CD14-positive monocyte (primary cell): ENCODE measurements at places on chromosomes 12 and 14. TPM values are rescaled to one million over a fixed set of nuclear protein-coding genes. Genes with fewer than 3 reads are reported as not detected.

DNA sequence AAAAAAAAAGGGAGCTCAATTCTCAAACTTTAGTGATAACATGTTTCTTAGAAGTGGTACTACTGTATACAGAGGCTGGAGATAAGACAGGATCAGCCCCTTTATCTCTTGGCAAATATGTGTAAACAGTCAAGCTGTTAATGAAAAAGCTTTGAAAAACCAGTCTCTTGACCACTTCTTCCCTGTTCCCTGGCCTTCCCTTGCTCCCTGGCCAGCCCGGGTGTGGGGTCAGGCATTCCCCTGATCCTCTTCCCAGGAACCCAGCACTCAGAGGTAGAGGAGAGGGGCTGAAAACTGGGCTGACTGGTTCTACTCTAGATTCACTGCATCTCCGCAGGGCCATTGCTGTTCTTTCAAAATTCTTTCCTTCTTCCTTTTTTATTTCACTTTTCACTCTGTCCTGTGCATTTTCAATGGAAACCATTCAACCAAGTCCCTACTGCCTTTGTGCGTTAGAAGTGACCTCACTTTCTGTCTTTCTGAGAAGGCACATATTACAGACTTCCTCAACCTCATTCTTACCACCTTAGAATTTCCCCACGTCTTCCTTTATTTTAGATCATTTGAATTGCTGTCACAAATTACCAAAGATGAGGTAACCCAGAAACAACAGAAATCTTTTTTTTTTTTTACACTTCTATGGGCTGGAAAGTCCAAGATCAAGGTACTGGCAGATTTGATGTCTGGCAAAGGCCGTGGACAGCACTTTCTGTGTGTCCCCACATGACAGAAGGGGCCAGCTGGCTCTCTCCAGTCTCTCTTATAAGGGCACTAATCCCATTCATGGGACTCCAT, 5.7 kb downstream of the GNG2 start:
- peak; percentile 84 for DNase-seq

DNA sequence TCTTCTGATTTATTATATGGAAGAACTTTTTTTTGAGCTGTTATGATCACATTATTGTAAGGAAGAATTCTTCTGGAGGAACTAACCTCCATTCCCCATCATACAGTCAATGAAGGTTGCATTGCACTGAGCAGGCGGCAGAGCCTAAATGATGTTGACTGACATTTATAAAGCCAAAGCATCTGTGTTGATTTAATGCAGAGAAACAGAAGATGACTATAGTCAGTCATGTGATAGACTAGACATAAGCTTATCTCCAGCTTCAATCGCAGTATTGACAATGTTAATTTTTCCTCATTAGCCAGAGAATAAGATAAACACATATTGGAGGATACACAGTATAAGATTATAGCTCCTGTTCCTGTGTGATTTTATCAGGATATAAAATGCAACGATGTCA, 82.0 kb downstream of the PRICKLE1 start:
- no peak for DNase-seq

DNA sequence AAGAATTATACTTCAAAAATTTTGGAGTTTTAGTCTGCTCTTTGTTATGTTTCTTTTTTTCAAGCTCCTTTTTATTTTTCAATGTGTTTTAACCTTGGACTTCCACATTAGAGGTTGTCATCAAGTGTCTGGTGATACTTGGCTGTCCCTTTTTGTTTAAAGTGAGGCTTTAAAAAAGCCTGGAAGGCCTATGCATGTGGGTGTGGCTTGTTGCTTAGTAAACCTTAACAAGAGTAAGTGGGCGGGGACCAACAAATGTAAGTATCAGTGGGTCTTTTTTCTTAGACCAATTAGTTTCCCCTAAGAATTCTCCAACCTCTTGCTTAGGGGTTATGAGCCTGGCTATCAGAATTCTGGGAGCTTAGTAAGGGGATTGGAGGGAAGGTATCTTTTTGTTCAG, 26.4 kb downstream of the HCFC2 start:
- DNase-seq = no peak

DNA sequence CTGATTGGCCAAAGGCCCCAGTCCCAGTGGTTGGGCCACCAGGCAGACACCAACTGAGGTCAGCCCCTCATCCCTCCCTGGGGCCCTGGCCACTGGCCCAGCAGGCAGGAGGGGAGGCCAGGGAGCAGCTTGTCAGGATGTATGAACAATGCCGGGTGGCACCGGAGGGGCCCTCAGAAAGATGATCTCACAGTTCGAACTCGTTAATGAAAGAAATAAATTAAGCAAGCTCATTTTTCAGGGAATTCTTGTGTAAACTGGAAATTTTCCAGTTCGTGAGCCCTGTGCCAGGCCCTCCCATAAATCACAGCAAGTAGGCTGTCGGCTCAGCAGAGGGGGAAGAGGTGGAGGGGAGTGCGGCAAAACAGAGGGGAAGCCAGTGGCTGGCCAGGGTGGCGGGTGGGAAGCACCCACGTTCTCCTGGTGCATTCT, 177.0 kb upstream of the VASH1 start:
- no peak for DNase-seq

DNA sequence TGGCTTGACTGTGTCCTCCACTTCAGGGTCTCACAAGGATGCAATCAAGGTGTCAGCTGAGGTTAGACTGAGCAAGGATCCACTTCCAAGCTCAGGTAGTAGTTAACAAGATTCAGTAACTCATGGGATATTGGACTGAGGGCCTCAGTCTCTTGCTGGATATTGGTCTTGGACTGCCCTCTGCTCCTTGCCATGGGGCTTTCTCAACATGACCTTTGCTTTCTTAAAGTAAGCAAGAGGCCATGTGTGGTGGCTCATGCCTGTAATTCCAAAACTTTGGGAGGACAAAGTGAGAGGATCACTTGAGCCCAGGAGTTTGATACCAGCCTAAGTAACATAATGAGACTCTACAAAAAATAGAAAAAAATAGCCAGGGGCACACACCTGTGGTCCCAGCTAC, 231.3 kb upstream of the AMIGO2 start:
- DNase-seq = no peak

DNA sequence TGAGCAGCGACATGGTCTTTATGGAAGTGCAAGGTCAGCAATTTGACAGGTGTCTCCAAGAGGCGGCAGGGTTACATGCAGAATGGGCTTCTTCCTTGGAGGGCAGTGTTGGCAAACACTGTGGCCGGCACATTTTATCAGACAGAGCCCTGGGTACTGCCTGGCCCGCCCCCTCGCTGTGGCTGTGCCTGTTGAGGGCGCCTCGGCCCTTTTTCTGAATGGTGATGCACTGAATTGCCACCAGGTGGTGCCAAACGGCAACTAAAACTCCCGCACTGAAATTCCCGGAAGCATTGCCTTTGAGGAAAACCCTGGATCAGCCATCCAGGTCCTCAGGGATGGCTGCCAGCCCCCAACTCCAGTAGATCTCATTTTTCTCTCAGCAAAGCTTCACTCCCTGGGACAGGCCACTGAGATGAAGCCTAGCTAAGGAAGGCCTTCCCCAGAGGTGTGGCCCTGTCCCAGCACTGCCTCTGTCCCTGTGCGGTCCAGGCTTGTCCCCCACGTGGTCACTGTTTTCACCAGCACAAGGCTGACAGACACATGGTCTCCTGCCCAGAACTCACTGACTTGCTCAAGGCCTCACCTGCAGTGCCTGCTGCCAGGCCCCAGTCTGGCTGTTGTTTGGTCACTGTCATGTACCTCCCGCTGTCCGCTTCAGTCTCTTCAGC, 73.6 kb downstream of the TESC start:
- DNase-seq = peak; percentile 56

GRCh38 chr14:63777024-63777423, 49.2 kb upstream of the SGPP1 start:
- no peak for DNase-seq

GRCh38 chr12:68568922-68569569, 41.7 kb upstream of the RAP1B start:
- no peak for DNase-seq

DNA sequence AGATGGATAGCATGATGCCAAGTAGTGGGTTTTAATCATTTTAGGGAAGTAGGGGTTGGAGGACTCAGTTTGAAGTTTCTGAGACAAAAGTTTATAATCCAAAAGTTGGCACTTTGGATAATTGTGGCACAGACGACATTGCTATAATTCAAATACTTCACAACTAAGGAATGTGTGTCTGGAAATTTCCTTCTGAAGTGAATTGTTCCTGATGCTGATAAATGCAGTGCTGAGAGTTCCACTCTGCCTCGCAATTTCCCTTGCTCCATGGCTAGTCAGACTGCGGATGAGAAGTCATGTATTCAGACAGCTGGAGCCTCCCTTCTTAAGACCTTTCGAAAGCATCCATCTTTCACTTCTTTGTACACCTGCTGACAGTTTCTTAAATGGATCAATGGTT, 393.3 kb upstream of the PRICKLE1 start:
- DNase-seq = no peak

DNA sequence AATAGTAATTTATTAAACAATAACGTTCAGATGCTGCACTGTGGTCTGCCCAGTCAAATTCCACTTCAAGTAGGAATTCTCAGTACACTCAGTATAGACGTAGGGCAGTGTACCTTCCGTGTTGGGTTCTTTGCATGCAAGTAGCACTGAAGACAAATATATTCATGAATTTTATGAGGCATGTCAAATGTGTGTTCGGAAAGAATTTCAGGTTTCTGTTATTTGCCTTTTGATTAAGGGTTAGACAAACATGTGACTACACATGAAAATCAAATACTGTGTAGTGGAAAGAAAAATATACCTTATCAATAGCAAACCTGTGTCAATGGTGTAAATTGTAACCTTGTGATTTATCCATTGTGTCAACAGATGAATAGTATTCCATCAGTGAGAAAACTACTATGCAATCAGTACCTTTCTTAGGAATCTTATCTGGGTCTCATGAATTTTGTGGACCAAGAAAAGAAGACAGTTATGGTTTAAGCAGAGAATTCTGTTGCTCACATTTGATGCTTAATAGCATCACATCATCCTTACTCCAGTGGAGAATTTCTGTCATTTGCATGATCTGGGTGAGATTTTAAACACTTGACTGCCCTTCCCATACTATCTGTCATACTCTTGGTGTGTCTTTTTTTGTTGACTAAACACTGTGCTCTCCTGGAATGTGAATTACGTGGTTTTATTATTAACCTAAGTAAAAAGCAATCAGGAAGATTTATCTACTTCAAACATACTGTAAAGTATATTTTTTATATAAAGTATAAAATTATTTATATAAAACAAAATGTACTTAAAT, 13.3 kb downstream of the TMEM260 start:
- DNase-seq = no peak

- peak; percentile 28 for DNase-seq
Observed at GRCh38 chr12:49622501-49623141, 740 bp upstream of the PRPF40B start.

GRCh38 chr12:32365473-32366064, 33.8 kb upstream of the FGD4 start:
- DNase-seq = peak; percentile 57

Gene KCNC2
- polyA plus RNA-seq = not detected in 2 replicates

Gene PRICKLE1
- 2.6 TPM for polyA plus RNA-seq

Gene OR6C2
- not detected for polyA plus RNA-seq

Gene ARMH4
- polyA plus RNA-seq = 0.07 TPM
